Heart left ventricle (tissue), 16 donors: ENCODE measurements at places on chromosomes 1 and 21. TPM values are rescaled to one million over a fixed set of nuclear protein-coding genes. Genes with fewer than 3 reads are reported as not detected.

DNA sequence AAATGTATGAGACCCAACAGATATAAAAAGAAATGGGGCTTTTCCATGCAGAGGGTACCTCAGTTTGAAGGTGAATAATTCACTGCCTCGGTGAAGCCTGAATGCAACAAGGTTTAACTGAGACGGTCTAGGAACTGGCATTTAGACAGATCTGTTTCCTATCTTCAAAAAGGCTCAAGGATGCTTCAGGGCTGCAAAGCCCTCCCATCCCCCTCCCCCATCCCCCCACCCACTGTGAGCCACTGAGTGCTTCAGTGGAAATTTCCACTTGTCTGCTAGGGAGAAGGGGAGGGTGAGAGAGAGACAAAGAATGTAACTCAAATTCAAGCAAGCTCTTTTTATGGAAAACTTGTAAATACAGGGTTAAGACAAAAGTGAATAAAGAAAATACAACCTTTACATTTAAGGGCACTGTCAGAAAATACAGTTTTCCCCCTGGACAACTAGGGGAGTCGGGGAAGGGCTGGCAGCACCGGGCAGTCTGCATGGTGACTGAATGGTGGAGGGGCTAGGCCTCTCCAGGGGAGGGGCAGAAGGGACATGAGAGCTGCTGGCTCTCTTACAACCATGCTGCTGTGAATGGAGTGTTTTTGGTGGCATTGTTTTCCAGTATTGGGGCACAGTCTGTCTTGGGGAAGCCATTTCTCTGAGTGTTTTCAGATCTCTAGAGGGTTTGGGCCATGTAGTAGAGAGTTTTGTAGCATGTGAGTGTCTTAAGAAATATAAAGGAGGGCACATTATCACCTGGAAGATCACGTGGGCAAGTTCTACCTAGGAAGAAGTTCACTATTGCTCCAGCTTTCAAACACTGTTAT lies 56.7 kb downstream of the MRPS6 start:
- no peak for DNase-seq

- no peak for DNase-seq
Measured at GRCh38 chr1:33275195-33275594, 18.9 kb downstream of the ZNF362 start.

DNA sequence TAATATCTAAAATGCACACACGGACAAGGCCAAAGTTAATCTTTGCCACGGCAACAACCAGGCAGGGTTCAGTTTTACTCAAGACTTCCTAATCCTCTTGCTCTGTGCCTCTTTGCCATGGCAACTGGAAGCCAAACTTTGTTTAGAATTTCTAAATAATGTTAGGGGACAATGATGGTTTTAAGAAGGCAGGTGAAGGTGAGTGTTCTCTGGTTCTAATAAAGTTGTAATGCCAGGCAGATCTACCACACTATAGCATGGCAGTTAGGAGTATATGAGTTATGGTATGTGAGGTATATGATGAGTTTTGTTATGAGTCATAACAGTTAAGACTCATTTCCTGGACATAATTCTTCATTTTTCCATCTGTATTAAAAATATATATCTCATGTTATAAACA lies 2.7 kb downstream of the PTPRC start:
- no peak for DNase-seq

GRCh38 chr1:111856411-111857185 lies 100.9 kb downstream of the DDX20 start:
- no peak for DNase-seq

GRCh38 chr1:167501515-167502191 lies 16.7 kb downstream of the CD247 start:
- no peak for DNase-seq

ADCY10 gene
- 0.67 TPM for total RNA-seq
